ENCODE measurements at places on chromosomes 7 and 10.

- no peak for DNase-seq
Measured at GRCh38 chr10:93821051-93821772, 63.5 kb downstream of the LGI1 start.

DNA sequence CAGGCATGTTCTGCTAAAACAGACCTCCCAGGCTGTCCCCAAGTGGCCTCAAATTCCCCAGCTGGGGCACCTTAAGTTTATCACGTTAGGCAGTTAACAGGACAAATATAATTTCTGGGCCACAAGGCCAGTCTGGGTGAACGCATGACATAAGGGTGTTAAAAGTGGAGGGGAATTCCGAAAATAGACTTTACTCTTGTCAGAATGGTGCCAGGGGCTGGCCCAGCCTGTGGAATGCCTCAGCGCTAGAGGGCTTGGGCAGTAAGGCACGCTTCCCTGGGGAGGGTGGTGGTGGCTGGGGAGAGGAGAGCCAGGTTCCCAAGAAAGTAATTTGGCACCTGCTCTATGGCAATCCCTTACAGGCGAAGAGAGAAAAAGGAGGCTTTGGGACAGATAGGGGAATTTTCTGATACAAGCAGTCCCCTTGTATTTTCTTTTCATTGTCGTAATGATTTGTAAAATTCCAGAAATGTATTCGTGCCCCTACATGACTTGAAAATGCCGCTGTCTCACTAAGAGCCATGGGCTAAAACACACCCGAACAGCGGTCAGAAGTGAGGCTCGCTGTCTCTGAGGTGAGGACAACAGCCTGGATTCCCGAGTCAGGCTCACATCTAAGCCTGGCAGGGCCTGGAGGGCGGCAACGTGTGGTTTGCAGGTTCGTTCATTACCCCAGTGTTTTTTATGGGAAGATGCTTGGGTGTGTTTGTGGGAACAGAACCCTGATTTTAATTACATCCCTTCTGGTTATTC lies 463.2 kb upstream of the GALNT17 start:
- no peak for DNase-seq

DNA sequence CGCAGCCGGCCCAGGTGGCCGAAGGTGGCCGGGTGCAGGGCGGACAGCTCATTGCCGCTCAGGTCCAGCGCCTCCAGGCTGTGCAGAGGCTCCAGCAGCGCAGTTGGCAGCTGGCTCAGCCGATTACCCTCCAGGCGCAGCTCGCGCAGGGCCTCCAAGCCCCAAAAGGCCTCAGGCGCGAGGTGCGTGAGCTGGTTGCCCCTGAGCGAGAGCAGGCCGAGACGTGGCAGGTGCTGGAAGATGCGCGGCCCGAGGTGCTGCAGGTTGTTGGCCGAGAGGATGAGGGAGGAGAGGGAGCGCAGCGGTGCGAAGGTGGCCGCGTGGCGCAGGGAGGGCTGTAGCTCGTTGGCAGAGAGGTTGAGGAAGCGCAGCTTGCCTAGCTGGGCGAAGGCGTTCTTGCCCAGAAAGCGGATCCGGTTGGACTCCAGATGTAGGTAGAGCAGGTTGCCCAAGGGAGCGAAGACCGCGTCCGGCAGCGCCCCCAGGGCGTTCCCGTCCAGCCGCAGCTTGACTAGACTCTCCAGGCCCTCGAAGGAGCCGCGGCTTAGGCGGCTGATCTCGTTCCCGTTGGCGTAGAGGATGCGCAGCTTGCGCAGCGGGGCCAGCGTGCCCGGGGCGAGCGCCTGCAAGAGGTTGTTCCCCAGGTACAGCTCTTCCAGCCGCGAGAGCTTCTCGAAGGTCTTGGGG lies 923 bp downstream of the TRIL start:
- DNase-seq: no peak

DNA sequence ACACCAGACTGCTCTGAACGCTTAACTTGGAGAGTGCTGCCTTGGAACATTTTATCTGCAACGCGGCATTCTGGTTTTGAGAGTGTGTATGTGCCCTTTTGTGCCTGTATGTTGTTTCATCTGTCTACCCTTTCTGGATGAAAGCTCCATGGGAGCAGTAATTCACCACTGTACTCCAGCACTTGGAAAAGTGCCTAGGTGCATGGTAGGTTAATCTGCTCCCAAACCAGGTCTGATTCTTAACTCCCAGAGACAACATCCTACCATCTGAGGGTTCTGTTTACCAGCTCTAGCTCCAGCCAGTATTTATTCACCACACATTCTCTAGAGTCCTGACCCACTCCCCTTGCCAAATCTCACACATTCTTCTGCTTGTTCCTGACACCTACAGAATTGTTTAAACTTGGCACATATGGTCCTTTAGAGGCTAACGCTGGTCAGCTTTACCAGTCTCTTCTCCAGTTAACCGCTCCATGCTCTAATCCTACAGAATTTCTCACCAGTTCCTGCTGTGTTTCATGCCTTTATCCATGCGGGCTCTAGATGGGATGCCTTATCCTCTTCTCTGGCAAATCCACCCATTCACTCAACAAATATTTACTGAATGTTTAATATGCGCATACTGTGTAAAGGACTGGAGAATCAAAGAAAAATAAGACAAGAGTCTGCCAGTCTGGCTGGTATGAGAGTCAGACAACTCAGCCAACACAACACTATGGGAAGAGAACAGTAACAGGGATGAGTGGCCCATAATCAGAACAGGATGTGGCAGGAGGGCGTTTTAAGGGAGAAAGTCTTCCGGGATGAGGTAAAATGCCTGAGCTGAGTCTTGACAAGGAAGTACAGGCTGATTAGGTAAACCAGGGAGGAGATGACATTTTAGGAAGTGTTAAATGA lies 46.3 kb downstream of the MTPN start:
- no peak for DNase-seq

DNA sequence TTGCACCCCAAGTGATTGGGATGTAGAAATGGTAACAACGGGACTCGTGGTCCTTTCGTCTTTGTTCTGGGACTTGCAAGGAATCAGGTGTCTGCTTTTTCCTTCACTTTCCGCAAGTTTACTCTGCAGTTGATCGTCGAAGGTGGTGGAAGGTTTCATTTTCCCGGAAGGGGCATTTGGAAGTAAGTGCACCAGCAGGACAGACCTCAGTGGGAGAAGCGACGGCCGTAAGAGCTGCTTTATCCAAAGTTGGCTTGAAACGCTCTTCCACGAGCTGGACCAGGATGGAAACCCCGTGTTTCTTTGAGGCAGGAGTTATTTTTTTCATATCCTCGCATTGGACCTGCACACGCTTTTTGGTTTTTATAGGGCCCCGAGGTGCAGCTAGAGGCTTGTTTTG lies 1.2 kb downstream of the BRI3 start:
- DNase-seq: no peak

DNA sequence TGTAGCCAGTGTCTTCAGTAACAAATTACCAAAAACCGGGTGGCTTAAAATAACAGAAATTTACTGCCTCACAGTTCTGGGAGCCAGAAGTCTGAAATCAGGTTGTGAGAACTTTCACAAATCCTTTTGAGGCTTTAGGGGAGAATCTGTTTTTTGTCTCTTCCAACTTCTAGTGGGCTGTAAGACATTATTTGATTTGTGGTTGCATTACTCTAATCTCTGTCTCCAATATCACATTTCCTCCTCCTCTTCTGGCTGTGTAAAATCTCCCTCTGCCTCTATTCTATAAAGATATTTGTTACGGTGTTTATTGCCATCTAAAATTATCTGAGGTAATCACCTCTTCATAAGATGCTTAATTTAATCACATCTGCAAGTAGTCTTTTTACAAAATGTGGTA lies 1039.6 kb upstream of the LRRN3 start:
- DNase-seq: no peak

GRCh38 chr7:151864081-151864480 lies 12.8 kb downstream of the PRKAG2 start:
- DNase-seq: no peak

- no peak for DNase-seq
Measured at GRCh38 chr7:115707258-115708012, 323.1 kb downstream of the TFEC start.

DNA sequence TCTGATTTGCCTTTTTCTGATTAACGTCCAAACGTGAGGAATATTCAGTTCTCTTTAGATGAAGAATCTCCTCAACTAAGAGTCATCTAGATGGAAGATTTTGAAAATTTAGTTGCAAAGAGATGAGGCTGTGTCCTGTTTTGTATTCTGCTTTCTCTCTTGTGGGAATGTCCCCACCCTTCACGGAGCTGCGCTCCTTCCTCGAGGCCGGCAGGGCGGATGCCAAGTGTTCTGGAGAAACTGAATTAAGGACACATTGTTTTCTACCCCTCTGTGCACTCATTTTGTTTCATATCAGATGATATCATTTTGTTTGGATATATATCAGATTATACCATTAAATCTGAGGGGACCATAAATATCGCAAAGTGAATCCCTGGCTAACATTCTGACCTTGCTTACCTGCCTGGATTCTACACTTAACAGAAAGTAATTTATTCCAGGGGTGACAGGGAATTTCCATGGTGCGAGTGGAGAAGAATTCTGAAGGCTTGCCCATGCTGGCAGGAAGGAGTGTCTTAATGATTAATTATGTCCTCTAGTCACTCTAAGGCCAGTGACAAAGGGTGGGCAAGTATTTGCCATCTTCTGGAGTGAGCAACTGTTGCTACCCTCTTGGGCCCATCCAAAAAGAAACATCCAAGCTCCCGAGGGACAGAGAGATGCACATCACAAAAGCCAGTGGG lies 47.9 kb upstream of the IGFBP3 start:
- no peak for DNase-seq

- no peak for DNase-seq
Measured at GRCh38 chr7:93856323-93856722, 34.2 kb downstream of the TFPI2 start.

DNA sequence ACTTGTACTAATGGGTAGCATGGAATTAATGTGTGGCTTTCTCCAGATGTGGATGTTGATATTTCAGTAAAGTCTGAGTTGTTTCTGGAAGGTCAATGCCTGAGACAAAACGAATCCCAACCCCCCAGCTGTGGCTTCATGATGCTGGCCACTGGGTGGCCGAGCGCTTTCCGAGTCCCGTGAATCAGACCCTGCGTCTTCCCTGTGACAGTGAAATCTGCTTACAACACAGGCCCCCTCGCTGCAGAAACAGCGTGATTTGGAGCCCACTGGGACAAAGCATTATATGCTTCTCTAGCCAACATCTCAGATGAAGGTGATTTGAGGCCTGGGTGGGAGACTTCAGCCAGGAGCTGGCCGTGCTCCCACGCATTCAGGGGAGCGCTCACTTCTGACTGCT lies 124.7 kb downstream of the WDR37 start:
- no peak for DNase-seq

DNA sequence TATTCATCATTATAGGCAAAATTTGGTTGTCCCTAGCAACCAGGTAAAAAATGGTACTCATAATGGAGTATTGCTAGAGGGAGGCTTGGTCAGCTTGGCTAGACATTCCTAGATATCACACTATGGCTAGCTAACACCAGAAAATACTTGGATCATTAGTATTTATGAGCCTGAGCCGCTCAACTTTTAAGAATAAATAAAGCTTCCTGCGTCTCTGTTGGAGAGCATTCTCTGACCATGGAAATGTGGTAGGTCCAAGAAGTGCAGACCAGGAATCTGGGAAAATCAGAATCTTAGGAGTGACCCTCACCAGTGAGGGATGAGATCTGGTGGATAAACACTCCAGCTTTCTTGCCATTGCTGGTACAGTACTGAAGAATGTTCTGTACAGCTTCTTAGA lies 157.6 kb upstream of the AGR3 start:
- no peak for DNase-seq

DNA sequence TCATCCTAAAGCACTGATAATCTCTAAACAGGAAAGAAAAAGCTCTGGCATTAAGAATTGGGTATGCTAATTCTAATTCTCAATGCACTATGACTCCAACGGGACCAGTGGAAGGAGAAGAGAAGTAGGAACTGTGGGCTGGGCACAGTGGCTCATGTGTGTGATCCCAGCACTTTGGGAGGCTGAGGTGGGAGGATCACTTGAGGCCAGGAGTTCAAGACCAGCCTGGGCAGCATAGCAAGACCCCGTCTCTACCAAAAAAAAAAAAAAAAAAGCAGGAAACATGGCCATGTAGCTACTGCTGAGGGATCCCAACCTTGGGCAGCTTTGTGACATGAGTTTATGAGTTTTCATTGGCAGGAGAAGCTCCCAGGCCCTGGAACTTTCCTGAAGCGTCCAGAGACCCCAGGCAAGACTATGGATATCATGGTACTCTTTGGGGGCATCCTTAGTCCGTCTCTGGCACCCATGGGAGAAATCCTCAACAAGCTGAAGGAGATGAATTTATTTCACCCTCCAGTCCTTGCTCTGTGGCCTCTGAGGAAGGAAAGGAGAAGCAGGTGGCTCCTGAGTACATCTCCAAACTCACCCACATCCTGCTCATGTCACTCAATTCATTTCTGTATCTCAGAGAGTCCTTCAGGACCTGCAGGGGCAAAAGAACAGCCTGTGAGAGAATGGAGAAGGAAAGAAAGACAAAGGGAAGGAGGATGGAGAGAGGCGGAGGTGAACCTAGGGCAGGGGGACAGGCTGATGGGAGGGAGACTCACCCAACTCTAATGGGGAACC lies 99.5 kb downstream of the SPDYE5 start:
- DNase-seq: no peak

DNA sequence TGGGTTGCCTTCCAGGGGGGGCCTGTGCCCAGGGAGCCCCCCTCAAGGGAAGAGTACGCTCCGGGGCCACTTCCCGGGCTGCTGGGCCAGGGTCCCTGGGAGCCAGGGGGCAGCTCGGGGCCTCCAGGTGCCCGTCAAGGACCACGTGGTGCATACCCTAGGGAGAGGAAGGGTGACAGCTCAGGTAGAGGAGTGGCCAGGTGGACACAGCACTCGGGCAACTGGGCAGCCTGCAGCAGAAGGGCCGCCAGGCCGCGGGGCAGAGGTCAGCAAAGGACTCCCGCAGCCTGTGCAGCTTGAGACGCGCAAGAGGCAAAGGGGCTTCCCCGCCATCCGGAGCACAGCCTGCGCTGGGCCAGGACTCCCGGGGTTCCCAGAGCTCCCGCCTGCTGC lies 26.4 kb downstream of the AP5Z1 start:
- DNase-seq: no peak

DNA sequence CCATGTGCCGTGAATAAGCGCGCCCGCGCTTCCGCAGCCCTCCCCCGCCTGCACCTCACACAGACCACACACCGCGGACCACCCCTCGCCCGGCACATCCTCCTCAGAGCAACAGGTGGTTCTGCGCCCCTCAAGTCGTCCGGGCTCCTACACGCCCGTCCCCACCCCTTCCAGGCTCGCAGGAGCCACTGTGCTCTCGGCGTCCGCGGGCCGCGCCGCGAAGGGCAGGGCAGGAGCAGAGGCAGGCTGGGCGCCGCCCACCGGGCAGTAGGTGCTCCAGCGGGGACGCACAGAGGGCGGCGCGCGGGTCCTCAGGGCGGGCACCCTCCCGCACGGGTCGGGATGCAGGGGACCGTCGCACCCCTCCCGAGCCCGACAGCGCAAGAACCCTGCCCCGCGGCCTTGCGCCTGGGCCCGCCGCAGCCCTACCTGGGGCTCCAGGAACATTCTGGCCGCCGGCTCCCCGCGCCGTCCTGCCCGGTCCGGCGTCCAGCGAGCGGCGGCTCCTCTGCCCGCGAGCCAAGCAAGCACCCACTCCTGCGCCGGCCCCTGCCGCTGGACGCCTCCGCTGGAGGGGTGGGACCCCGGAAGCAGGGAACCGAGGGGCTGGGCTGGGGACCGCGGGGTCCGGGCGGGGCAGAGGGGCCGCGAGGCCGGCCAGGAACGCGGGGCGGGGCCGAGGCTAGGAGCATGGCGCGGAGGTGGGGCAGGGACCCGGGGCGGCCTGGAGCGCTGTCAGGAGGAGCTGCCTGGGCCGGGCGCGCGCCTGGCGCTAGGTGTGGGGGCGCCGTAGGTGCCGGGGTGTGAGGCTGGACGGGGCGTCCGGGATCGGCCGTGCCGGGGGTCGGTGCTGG lies 37.4 kb downstream of the RASGEF1A start:
- no peak for DNase-seq

GRCh38 chr7:24727154-24728120 lies 29.8 kb downstream of the GSDME start:
- DNase-seq: no peak

Measured in stimulated activated CD4-positive, alpha-beta T cell treated with anti-CD3 and anti-CD28 coated beads, Interleukin-15, amount 100 ng/mL, for 1 hour (primary cell).